ENCODE measurements at places on chromosomes 5 and 9. TPM values are rescaled to one million over a fixed set of nuclear protein-coding genes. Genes with fewer than 3 reads are reported as not detected.

PCDHGA7 gene
- total RNA-seq, result 6.3 TPM

WDR38 gene
- not detected for total RNA-seq

NR4A3 gene
- total RNA-seq, result 0.18 TPM

SLC45A2 gene
- 0.15 TPM for total RNA-seq

CCL27 gene
- total RNA-seq, result not detected

MOCS2 gene
- total RNA-seq, result 29.6 TPM

ARL14EPL gene
- total RNA-seq, result not detected

OTP gene
- total RNA-seq, result not detected

PCDHA3 gene
- total RNA-seq, result 2.6 TPM

PCDHGA5 gene
- 2.4 TPM for total RNA-seq

C6 gene
- total RNA-seq, result not detected

GPR150 gene
- not detected for total RNA-seq

FOXD4L5 gene
- total RNA-seq, result 0.10 TPM

CDC23 gene
- 40.8 TPM for total RNA-seq

FAM78A gene
- total RNA-seq, result 73.4 TPM

TMC1 gene
- total RNA-seq, result not detected
